ENCODE measurements at places on chromosomes 1 and 21.

GRCh38 chr1:112840631-112841624 is 115.1 kb downstream of the SLC16A1 start:
- DNase-seq: no peak

GRCh38 chr1:24786191-24786590 is 40.9 kb downstream of the CLIC4 start:
- no peak for DNase-seq

GRCh38 chr1:54548389-54549044 is 489 bp downstream of the ACOT11 start:
- DNase-seq: no peak

DNA sequence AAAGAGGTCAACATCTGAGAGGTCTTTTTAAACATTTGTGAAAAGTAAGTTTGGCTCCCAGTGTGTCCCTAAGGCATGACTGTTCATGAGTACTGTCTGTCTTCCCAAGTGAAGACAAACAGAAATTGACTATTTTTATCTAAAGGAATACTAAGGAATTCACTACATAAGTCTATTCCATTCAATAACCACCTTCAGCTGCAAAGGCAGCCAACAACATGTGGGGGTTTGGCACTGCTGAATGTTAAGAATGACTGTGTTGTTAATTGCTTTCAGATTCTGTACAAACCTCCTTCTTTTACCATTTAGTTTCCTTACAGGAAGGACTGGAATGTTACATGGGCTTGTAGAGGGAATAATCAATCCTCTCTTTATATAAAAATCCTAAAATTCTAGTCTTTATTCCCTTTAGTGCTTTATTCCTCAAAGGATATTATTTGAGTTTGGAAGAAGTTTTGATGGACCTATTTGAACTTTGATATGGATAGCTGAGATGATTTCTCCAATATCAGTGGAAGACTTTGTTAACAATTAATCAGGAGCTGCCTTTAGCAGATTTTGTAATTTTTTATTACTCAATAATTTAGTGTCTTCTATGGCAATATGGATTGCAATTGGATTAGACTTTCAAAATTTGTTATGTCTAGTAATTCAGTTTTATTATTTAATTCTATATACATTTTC is 201.7 kb upstream of the CHRM3 start:
- peak; percentile 12 for DNase-seq

GRCh38 chr1:86703696-86704457 is 499 bp upstream of the SH3GLB1 start:
- DNase-seq: peak; percentile 27

DNA sequence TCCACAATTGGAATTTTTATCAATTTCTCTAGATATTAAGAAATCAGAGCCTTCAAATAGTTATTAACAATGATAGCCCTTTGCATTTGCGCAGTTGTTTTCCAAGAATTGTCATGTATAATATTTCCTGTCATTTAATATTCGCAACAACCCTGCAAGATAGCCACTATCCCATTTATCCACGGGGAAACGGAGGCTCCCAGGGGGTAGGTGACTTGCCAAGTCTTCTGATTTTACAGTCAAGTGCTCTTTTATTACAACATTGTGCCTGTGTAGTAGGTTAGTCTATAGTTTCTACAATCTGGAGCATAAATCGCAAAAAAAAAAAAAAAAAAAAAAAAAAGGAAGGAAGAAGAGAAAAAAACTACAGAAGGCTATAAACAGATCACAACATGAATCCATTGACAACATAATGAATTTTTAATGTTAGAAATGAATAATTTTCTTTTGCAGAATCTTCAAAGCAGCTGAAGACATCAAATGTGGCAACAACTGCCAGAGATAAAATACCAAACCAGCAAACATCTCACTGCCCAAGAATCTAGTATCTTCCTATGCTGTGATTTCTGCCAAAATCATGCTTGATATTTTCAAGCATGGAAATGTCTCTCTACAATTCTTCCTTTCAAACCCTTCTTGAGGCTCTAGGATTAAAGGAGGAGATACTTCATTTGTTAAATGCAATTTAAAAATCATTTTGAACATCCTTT is 125.5 kb downstream of the PTPN14 start:
- no peak for DNase-seq

- no peak for DNase-seq
Measured at GRCh38 chr1:7460807-7461206, 310.3 kb upstream of the VAMP3 start.

DNA sequence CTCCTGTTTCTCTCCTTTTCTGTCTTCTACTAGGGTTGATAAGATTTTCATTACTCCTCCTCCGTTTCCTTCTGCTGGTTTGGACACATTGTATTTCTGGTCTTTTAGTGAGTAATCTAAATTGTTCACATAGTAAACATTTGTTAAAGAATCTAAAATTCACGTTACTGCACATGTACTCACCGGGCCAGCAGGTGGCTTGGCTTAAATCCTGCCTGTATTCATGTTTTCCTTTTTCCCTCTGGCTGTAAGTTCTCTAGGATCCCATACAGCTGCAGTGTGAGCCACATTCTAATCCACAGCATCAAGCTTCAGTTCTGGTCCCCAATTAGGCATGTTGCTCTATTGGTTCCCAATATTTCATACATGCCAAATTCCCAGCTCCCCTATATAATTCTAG is 958.3 kb downstream of the ADGRL2 start:
- DNase-seq: peak; percentile 7

- DNase-seq: no peak
Measured at GRCh38 chr1:204584699-204585372, 68.6 kb downstream of the MDM4 start.

- DNase-seq: peak; percentile 74
Measured at GRCh38 chr1:107669996-107670395, 295.0 kb downstream of the VAV3 start.

- DNase-seq: peak; percentile 57
Measured at GRCh38 chr1:244768186-244768585, 67.3 kb upstream of the COX20 start.

DNA sequence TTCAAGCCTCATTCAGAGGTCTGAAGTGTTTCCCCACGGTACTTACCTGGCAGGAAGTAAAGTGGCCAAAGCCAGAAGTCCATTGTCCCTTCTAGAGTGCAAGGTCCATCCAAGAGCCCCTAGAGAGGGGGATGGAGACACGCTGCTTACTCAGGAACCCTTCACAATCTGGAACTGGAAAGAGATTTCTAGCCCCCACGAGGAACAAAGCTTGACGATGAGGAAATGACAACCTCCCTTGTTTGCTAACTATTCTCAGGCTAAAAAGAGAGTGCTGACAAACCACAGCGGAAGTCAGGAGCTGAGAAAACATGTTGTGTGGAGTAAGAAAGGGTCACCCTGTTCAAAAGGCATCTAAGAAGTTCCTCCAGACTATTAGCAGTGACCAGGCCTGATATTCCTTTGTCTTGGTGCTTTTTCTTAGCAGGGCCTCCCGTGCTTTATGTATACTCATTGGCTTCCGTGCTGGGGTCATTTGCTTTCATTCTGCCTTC is at the start of gene FCMR:
Gene FCMR (minus strand): TSS at position 170 of the 494 bp plus-strand sequence. CDS start 87 bp downstream, at position 83.
- no peak for DNase-seq

DNA sequence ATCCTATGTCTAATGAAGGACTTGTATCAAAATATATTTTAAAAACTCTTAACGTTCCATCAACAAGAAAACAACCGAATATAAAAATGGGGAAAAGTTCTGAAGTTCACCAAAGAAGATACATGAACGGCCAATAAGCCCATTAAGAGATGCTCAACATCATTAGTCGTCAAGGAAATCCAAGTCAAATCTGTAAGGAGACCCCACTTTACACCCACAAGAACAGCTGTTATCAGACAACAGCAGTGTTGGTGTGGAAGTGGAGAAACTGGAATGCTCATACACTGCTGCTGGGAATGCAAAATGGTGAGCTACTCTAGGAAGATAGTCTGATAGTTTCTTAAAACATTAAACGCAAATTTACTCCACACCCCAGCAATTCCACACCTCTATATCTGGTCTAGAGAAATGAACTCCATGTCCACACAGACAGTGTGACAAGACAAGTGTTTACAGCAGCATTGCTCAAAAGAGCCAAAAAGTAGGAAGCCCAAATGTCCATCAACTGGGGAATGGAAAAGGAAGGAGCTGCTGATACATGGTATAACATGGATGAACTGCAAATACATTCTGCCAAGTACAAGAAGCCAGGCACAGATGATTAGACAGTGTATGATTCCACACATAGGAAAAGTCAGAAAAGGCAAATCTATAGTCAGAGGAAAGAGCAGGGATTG is 18.5 kb downstream of the UBE2G2 start:
- DNase-seq: no peak

- DNase-seq: peak; percentile 83
Measured at GRCh38 chr1:162371611-162372010, 5.0 kb downstream of the SPATA46 start.
